Stimulated activated memory B cell treated with anti-CD40 and anti-IgM and Interleukin-4, amounts not matched to agents 10 μg/mL and 1 μg/mL and 100 μg/mL, for 72 hours (primary cell): ENCODE measurements at places on chromosomes 1 and 21.

- ATAC-seq = no peak
These were observed 580.4 kb downstream of the TTLL7 start for GRCh38 chr1:83418558-83418957.

DNA sequence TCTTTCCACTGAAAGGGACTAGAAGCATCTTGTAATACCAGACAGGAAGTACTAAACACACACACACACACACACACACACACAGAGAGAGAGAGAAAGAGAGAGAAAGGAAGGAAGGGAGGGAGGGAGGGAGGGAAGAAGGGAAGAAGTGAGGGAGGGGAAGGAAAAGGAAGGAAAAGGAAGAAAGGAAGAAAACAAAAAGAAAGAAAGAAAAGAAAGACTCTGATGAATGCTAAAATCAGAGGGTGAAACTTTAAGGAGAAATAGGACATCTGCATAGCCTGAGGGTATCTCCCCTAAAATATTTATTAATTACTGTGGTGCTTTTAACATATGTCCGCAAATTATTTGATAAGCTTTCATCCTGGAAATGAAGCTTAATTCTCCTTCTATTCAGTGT is 10.6 kb downstream of the TRIT1 start:
- no peak for ATAC-seq

GRCh38 chr1:48581270-48581669 is 109.3 kb upstream of the SPATA6 start:
- ATAC-seq = no peak

DNA sequence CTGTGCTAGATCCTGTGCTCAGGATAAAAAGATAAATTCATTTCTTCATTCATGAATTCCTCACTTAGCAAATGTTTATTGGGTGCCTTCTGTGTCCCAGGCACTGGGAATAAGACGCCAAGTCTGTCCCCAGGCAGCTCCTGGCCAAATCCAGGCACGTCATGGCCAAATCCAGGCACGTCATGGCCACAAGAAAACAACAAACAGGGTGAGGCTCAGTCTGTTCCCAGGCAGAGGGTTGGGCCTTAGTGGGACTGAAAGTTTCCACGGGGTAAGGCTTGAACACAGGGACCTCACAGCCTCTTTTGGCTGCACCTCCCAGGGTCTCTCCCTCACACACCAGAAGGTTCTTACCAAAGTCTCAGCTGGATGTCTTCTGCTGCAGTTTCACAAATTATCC is 95.7 kb downstream of the PAX7 start:
- no peak for ATAC-seq

- ATAC-seq = no peak
These were observed 39.7 kb downstream of the PBX1 start for GRCh38 chr1:164598719-164599118.

GRCh38 chr21:44654576-44655175 is at the start of gene KRTAP12-4:
Gene KRTAP12-4 (minus strand): TSS chr21:44654659. CDS start chr21:44654614, 45 bp downstream.
- peak; percentile 9 for ATAC-seq

- peak; percentile 77 for ATAC-seq
These were observed 12.3 kb upstream of the IFNLR1 start for GRCh38 chr1:24199291-24199900.

- ATAC-seq = no peak
These were observed 18.5 kb downstream of the TP53BP2 start for GRCh38 chr1:223827193-223827663.

DNA sequence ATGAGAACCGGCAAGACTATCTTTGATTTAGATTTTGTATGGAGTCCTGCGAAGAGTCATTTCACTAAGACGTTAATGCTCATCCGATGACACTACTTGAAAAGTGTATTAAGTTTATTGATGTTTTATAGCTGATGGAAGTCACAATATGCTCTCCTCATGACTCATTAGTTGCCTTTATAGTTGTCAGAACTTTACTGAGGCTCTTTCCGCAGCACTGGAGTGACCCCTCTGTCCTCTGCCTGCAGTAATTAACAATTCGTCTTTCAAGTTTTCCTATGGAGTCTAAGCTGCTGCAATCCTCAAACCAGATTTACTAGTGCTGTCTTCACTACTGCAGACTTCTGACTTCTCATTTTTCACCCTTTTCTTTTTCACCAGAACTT is 853 bp downstream of the USP16 start:
- no peak for ATAC-seq

DNA sequence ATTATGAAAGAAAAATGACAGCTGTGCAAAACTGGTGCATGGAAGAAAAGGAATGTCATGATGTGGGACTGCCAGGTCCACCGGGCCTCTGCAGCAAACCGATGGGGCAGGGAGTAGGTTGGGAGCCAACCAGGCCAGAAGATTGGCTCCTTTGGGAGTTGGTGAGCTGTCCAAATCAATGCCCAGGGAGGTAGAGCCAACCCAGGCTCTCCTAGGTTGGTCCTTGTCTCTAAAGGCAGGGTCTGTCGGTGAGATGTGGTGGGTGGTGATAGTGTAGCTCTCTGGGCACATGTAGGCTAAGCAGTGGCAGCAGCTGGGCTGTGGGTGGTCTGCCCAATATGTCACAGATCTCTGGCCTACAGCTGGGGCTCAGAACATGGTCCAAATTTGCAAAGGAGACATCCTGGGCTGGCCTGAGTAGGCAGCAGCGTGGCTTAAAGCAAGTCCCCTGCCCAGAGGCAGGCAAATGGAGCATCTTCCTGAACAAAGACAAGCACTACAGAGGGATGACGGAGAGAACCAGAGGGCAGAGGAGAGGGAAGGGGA is 61.2 kb upstream of the PRDX6 start:
- ATAC-seq = no peak

- ATAC-seq = no peak
These were observed 3.3 kb upstream of the IRF2BP2 start for GRCh38 chr1:234613128-234613875.

GRCh38 chr1:231363624-231364023 is 25.5 kb downstream of the SPRTN start:
- ATAC-seq = no peak

DNA sequence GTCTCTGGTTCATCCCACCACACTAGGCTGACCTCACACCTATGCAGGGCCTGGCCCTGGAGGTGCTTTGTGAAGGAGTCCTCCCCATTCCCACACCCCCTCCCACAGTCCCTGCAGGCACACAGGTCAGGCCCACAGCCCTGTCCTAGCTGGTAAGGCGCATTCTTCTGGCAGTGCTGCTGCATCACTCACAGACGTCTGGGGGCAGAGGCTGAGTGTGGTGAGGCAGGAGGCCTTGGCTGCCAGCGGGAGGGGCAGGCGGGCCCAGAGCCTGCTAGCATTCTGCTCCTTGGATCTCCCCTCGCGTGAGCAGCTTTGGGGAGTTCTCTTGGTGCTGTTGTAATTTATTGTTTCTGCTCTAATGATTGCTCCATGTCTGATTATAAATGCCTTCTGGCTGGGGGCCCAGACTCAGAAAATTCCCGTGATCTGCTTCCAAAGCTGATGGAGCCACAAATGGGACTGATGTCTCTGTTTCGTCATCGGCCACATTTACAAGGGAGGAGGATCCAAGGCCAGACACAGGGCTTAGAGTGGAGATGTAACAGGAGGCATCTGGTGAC is 62.9 kb downstream of the TRABD2B start:
- peak; percentile 37 for ATAC-seq

DNA sequence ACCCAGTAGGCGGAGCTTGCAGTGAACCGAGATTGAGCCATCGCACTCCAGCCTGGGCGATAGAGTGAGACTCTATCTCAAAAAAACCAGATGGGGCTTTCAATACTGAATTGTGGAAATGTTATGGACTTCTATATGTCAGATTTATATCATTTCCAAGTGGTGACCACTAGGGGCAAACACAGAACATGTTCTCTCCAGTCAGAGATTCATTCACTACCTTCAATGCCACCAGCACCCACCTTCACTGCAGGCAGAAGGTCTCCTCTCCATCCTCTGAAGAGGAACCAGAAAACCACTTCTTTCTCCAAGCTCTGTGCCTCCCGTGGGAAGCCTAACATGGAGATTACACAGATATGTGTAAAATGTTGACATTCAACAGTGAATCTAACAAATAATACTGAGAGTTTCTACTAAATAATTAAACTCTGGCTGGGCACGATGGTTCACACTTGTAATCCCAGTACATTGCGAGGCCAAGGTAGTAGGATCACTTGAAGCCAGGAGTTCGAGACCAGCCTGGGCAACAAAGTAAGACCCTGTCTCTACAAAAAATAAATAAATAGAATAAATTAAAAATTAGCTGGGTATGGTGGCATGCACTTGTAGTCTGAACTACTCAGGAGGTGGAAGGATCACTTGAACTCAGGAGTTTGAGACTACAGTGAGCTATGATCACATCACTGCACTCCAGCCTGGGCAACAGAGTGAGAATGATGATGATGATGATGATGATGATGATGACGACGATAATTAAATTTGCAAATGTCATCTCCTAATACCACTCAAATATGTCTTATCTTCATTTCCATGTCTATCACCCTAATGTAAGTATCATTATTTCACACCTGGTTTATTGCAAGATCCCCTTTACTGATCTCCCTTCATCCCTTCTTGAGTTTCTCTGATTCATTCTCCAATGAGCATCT is 151.1 kb downstream of the ZNF281 start:
- peak; percentile 58 for ATAC-seq

GRCh38 chr1:168506204-168506819 is 37.5 kb downstream of the XCL2 start:
- no peak for ATAC-seq

DNA sequence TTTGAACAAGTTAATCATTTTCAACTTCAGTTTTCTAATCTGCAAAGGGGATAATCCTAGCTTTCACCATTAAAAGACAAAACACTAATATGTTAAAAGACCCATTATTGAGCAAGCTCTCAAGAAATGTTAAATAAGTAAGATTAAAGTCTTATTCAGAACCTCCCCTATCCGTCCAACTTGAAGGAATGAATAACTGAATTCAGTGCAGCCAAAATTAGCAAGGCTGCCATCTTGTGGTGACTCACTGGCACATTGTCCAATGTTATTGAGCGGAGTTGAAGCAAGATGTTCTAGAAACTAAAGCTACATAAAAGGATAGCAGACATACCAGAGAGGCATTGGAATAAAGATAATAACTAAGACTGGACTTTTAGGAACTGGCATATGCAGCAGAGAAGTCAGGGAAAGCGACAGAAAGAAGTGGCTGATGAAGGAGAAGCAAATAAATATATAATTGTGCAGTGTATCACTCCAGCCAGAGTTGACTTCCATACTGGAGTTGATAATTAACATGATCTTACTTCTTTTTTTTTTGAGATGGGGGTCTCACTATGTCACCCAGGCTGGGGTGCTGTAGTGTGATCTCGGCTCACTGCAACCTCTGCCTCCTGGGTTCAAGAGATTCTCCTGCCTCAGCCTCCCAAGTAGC is 8.2 kb upstream of the CAP1 start:
- ATAC-seq = peak; percentile 77

- ATAC-seq = no peak
These were observed 169.9 kb downstream of the HS2ST1 start for GRCh38 chr1:87084244-87084836.

GRCh38 chr1:185960422-185961321 is 226.5 kb downstream of the HMCN1 start:
- ATAC-seq = no peak

- ATAC-seq = no peak
These were observed 7.0 kb downstream of the SMCP start for GRCh38 chr1:152884966-152885624.
